ENCODE measurements at places on chromosomes 16 and 17.
A peak's percentile ranks its signal among the peaks of the same experiment; 100 is the strongest.

GRCh38 chr17:63345611-63346010 lies 100.5 kb downstream of the CYB561 start:
- no peak overlapping the region for H3K27ac ChIP-seq
- peaks cover 30% of the 10 kb centered on the region for H3K36me3 ChIP-seq
- H3K27me3 ChIP-seq, result no peaks in the 10 kb centered on the region
- H3K4me1 ChIP-seq, result peaks cover 18% of the 10 kb centered on the region
- DNase-seq, result no peak

- no peak overlapping the region for H3K4me3 ChIP-seq
- H3K27me3 ChIP-seq, result no peaks in the 10 kb centered on the region
- no peak overlapping the region for H3K27ac ChIP-seq
- H3K4me1 ChIP-seq, result peaks cover 10% of the 10 kb centered on the region
Observed at GRCh38 chr17:75650874-75651273, 16.1 kb downstream of the RECQL5 start.

- peak overlapping the region; percentile 73 for H3K27ac ChIP-seq
- H3K36me3 ChIP-seq, result peaks cover 5% of the 10 kb centered on the region
- H3K4me1 ChIP-seq, result peaks cover 17% of the 10 kb centered on the region
- DNase-seq, result no peak
- H3K27me3 ChIP-seq, result no peaks in the 10 kb centered on the region
- no peak overlapping the region for H3K4me3 ChIP-seq
Observed at GRCh38 chr17:42142371-42142896, 12.4 kb downstream of the RAB5C start.

GRCh38 chr16:75377729-75378386 lies 55.4 kb downstream of the CFDP1 start:
- no peak overlapping the region for H3K4me3 ChIP-seq
- DNase-seq, result no peak
- peaks cover 2% of the 10 kb centered on the region for H3K36me3 ChIP-seq
- H3K27ac ChIP-seq, result peak overlapping the region; percentile 93

DNA sequence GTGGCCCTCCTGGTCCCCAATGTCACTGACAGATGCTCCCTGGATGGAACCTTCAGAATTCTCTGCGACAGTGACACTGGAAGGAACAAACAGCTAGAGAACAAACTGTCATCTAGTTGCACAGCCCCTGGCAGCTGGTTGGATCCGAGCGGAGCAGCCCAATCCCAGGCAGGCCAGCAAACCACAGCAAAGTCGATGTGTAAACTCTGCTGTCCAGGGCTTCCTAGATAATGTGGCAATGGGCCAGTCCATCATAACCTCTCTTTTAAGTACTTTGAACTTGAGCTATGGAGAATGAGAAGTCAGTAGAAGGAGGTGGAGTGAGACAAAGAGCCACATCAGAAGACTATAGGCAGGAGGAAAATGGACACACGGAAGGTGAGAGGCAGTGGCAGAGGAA lies 323.0 kb downstream of the CBLN1 start:
- H3K4me1 ChIP-seq, result peaks cover 12% of the 10 kb centered on the region
- H3K27ac ChIP-seq, result no peak overlapping the region
- no peaks in the 10 kb centered on the region for H3K36me3 ChIP-seq
- H3K27me3 ChIP-seq, result no peaks in the 10 kb centered on the region
- DNase-seq, result no peak
